Suppressor macrophage treated with lipopolysaccharide for 4 hours (primary cell): ENCODE measurements at places on chromosomes 12 and 14.
A peak's percentile ranks its signal among the peaks of the same experiment; 100 is the strongest.

DNA sequence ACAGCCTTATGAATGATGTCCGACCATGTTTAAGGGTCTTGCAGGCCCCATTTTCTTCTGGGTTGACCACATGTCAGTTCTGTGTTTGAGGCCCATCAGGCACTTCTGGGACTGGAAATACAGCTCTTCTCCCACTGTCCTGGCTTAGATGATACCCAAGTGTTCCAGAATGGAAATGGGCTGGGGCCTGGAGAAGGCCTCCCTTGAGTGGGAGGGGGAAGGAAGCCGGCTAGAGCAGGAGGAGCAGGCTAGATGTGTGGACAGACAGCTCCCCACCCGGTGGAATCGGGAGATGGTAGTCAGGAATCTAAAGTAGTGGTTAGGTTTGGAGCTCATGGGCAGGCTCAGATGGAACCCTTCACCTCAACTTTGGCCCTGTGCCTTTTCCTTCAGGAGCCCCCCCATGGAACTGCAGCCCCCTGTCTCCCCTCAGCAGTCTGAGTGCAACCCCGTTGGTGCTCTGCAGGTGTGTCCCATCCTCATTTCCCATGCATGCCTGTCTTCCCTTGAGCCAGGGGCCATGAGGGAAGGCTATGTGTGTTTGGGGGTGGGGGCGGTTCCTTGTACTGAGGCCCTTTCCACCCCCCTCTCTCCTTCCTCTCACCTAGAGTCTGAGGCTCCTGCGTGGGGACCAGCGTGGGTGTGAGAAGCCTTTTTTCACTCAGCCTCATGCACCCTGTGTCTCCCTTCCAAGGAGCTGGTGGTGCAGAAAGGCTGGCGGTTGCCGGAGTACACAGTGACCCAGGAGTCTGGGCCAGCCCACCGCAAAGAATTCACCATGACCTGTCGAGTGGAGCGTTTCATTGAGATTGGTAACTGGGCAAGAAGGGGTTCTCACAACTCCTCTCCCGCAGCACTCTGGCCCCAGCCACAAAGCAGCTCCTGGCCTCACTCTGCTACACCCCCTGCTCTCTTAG lies 3.0 kb downstream of the NPFF start:
- no peak for DNase-seq

DNA sequence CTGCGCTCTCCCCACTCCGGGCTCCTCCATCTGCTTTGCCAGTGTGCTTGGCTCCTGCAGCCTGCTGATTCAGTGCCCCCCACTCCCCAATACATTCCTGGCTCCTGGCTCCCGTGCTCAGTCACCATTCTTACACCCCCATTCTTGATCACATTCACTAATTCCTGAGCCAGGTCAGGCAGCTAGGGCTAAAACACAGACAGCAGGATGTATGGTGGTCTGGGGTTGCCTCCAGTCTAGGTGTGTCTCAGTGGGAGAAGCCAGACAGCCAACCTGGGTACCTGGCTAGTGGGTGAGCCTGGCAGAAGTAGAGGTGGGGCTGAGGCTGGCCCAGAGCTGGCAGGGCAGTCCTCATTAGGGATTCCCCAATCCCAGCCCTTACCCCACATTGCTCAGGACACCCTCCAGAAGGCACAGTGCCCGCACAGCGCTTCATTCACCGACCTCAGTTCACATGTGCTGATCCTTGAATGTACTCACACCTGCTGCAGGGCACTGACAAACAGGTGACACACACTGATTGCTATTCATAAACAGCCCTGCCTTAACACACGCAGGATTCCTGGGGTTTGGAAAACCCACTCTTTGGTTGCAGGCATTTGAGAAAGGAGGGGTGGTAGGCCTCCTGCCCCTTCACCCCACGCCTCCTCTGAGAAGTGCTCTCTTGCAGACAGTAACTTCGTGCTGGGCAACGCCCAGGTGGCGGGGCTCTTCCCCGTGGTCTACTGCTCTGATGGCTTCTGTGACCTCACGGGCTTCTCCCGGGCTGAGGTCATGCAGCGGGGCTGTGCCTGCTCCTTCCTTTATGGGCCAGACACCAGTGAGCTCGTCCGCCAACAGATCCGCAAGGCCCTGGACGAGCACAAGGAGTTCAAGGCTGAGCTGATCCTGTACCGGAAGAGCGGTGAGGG lies 1.7 kb downstream of the KCNH3 start:
- DNase-seq: no peak

- DNase-seq: no peak
Observed at GRCh38 chr12:85301051-85301450, 21.0 kb downstream of the ALX1 start.

GRCh38 chr14:48391661-48392060 lies 716.3 kb upstream of the MDGA2 start:
- DNase-seq: no peak

DNA sequence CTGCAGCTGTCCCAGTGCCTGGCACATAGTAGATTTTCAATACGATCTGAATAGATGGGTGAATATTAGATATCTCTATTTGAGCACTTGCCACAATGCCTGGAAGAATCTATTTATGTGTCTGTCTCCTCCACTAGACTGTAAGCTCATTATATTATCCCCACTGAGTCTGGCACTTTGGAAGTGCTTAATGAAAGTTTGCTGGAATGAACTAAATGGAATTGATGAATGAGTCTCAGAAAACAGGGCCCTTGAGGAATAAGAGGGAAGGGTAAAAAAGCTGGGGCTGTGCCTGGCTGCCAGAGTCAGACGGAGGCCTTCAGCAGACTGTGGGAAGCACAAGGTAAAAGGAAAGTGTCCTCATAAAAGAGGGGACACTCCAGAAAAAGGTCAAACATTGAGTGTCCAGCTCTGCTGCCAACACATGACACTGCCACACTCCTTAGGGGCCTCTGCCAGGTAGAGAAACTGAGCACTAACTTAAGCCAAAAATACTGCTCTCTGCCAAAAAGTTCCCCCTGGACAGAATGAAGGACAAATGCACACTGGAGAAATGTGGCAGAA lies 39.3 kb downstream of the GLT8D2 start:
- no peak for DNase-seq

GRCh38 chr12:71303199-71303598 lies 136.4 kb upstream of the LGR5 start:
- no peak for DNase-seq

DNA sequence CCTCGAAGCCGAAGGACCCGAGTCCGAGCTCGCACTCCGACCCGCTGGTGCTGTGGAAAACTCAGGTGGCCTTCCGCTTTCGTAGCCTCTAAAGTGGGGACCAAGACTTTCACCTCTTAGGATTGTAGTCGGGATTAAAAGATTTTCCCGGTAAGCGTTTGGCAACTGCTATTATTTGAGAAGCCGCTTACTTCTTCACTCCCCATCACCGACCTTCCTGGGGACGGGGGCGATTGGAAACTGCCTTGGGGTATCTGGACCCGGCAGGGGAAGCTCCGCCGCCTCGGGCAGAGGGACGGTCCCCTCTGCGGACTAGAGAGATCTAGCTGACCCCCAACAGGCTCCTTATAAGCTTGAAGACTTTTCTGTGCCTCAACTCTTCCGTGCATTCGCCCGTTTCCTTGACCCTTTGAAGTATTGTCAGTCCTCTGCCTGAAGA lies 659 bp downstream of the TRAFD1 start:
- DNase-seq: peak; percentile 20

- no peak for DNase-seq
Observed at GRCh38 chr14:100629696-100630095, 42.5 kb upstream of the BEGAIN start.

DNA sequence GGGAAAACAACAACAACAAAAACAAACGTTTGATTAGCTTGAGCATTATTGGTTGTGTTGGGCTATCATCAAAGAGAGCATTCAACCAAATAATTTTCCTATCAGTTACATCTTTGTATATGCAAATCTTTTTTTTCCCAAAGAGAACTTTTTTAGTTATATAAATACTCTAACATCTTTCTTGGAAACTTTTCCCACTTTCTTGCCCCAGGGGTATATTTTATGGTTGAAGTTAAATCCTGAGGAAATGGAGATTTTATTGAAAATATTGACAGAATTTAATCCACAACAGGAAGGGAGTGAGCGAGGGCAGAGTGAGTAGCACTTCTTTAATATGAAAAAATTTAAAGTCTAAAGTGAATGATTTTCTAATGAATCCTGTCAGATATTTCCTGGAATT lies 120.9 kb upstream of the NPAS3 start:
- DNase-seq: no peak

DNA sequence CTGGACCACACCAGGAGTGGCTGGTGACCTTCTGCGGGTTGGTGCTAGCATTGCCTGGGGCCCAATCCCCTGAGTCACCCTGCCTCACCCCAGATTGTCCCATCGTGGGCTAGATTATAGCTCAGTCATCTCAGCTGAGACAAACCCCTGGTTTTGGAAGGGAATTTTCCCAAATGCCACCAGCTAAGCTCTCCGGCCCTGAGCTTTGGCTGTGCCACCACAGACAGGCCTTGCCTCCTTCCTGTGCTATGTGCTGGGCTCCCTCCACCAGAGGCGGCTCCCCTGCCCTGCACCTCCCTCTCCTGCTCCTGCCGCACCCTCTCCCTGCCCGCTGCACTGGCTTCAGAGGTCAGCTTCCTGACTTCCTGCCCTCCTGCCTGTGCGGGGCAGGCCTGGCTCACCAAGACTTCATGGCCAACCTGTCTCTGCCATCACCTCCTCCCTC lies 196.3 kb downstream of the TSPAN9 start:
- DNase-seq: no peak

- no peak for DNase-seq
Observed at GRCh38 chr12:117853600-117853999, 115.2 kb downstream of the KSR2 start.

- DNase-seq: no peak
Observed at GRCh38 chr14:82500222-82500621, 966.6 kb upstream of the SEL1L start.

GRCh38 chr14:24240110-24240918 lies 2.1 kb downstream of the TINF2 start:
- no peak for DNase-seq
